Left cardiac atrium (tissue), 4 donors: ENCODE measurements at places on chromosomes 16 and 17.

DNA sequence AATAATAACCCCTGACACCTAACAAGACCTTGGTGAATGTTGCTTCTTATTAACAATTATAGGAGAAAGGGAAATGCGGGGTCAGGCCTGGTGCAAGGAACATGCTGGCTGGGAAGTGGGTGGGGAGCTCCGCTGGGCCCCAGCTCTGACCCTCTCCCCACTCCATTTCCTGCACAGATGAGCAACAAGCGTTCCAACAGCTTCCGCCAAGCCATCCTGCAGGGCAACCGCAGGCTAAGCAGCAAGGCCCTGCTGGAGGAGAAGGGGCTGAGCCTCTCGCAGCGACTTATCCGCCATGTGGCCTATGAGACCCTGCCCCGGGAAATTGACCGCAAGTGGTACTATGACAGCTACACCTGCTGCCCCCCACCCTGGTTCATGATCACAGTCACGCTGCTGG lies 23.0 kb downstream of the RHBDL3 start:
- no peak for DNase-seq

DNA sequence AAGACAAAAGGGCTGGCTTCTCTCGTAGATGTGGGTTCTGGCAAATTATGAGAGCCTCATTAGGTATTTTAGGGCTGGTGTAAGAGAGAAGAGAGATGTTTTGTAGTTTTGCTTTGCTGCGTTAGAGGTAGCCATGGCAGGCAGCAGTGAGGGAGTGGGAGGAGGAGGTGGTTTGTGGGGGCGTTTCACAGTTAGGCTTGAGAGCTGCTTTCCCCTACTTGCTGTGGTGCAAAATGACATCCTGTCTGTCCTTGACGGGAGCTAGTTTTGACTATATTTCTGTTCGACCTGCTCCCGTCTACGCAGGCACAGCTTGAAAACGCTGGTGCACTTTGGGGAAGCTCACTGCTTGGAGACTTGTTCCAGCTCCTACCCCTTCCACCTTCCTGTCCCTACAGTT lies 75.5 kb downstream of the SLC5A11 start:
- DNase-seq = no peak

- no peak for DNase-seq
Measured at GRCh38 chr17:21278450-21279197, 5.9 kb upstream of the MAP2K3 start.

- DNase-seq = no peak
Measured at GRCh38 chr16:81633147-81633619, 145.9 kb upstream of the PLCG2 start.

DNA sequence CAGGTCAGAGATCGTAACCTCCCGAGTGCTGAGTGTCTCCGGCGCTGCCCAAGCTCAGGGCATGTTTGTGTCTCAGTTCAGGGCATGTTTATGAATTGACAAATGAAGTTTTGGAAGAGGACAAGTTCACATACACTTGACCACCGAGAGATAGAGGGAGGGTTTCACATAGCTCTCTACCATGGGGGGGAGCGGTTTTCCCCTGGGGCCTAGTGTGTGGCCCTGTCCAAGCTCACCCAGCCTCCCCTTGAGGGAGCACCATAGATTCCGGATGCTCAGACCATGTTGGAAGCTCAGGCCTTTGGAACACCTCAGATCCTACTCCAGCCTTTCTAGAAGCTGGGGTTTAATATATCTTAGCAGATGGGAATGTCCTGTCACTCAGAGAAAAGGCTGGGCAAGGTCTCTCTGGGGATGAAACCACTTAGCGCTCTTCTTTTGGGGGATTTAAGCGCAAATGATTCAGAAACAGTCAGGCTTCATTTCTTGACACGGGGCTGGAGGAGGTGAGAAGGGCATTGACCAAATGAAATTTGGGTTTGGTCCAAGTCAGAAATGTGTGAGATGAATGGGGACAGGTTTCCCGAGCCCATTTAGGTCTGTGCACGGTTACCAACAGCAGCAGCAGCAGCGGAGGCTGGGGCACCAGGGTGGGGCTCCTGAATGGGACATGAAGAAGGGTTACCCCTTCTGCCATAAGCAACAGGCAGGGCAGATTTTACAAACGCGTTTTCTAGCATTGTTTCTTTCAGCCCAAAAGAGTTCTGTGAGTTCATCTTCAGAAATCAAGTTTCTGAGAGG lies 96.6 kb downstream of the METRNL start:
- no peak for DNase-seq

GRCh38 chr17:13593757-13594156 lies 8.0 kb downstream of the HS3ST3A1 start:
- DNase-seq = no peak

DNA sequence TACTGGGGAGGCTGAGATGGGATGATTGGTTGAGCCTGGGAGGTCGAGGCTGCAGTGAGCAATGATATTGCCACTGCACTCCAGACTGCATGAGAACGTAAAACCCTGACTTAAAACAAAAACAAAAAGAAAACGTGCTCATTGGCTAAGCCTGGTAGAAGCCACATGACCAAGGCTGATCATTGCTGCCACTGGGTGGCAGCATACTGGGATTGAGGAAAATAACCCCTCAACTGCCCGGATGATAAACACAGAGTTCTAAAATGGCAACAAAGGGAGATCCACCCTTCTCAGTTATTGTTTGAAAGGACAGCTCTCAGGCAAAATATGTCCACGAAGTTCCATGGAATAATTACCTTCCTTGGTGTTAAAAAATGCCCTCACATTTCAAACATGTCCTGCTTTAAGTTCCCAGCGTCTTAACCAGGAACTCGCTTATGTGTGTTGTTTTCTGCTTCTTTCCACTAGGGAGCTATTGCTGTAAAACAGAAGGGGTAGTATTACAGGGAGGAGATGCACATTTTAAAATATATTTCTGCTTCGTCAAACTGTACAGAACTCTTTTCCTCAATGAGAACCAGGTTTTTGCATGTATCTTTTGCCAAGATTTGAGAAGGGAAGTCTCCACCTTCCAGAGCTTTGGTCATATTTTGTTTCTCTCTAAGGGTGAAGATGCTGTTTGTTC lies 675.3 kb downstream of the MAF start:
- peak; percentile 36 for DNase-seq

DNA sequence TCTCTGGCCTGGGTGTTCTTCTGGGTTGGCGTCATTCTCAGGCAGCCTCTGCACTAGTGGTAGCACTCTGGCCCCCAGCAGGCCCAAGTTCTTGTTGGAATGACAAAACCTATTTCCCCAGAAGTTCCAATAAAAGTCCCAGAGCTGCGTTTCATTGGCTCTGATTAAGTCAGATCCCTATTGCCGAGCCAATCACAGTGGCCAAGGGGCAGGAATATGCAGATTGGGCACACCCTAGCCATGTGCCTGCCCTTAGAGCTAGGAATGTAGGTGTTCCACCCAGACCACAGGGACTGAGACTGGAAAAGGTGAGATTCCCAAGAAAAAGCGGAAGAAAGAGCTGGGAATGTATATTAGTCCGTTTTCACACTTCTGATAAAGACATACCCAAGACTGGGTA lies 44.9 kb upstream of the POLR3E start:
- DNase-seq = no peak

- DNase-seq = no peak
Measured at GRCh38 chr16:84281074-84281473, 13.6 kb upstream of the WFDC1 start.
